Activated naive CD8-positive, alpha-beta T cell treated with anti-CD3 and anti-CD28 coated beads, Interleukin-2, amount 10 ng/mL, durations not matched to agents 7 days and 5 days (primary cell): ENCODE measurements at places on chromosomes 7 and 10. TPM values are rescaled to one million over a fixed set of nuclear protein-coding genes. Genes with fewer than 3 reads are reported as not detected.

- no peaks in the 10 kb centered on the region for H3K36me3 ChIP-seq
- peaks cover 4% of the 10 kb centered on the region for H3K4me1 ChIP-seq
- H3K27me3 ChIP-seq: peaks cover 6% of the 10 kb centered on the region
- no peak overlapping the region for H3K4me3 ChIP-seq
- DNase-seq: no peak
Measured at GRCh38 chr10:132066812-132067211, 1.1 kb downstream of the JAKMIP3 start.

- no peak for DNase-seq
- H3K36me3 ChIP-seq: no peaks in the 10 kb centered on the region
- peaks cover 3% of the 10 kb centered on the region for H3K27me3 ChIP-seq
- H3K4me1 ChIP-seq: no peaks in the 10 kb centered on the region
Measured at GRCh38 chr10:75646218-75646915, 214.9 kb downstream of the LRMDA start.

GRCh38 chr7:12715372-12716133 lies 28.1 kb downstream of the ARL4A start:
- peaks cover 5% of the 10 kb centered on the region for H3K36me3 ChIP-seq
- DNase-seq: peak; percentile 51
- H3K4me1 ChIP-seq: peaks cover 22% of the 10 kb centered on the region
- H3K27ac ChIP-seq: peak overlapping the region; percentile 74
- H3K27me3 ChIP-seq: no peaks in the 10 kb centered on the region

The CAV1 gene
- not detected for total RNA-seq

DNA sequence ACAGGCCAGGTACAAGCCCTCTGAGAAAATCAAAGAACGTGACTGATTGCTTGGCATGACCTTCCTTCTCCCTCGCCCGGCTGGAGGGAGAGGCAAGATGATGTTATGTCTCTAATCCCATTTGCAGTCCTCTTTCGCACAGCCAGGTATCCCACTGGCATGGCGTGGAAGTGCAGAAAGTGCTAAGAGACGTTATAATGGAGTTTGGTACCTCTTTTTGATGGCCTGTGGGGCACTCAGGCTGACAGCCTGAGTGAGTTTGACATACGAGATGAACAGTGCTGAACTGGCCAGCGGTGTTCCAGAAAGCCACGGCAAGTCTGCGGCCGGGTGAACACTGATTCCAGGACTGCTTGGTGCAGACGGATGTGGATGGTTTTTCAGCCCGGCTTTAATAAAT lies 241.6 kb downstream of the RAB11FIP2 start:
- DNase-seq: no peak
- H3K27me3 ChIP-seq: peaks cover 3% of the 10 kb centered on the region
- no peaks in the 10 kb centered on the region for H3K4me1 ChIP-seq
- H3K36me3 ChIP-seq: no peaks in the 10 kb centered on the region
- no peak overlapping the region for H3K27ac ChIP-seq
- H3K4me3 ChIP-seq: no peak overlapping the region

The TET1 gene
- total RNA-seq: 3.8 TPM

GRCh38 chr10:23173214-23174073 lies 18.7 kb upstream of the PTF1A start:
- no peaks in the 10 kb centered on the region for H3K36me3 ChIP-seq
- no peak overlapping the region for H3K4me3 ChIP-seq
- DNase-seq: no peak
- H3K4me1 ChIP-seq: peaks cover 5% of the 10 kb centered on the region

DNA sequence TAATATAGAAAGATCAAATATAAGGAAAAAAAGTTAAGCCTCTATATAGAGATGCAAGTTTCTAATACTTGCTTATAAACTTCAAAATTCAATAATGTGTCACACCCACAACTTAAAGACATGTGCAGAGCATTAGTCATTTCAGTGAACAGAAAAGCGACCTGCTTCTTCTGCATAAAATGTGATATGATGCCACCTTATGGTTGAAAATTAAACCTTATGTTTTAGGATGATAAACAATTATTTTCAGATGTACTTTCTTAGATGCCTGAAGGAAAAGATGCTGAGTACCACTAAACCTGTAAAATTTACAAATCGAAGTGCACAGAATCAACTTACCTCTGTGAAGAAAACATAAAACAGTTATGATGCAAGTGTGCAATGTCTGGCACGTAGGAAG lies 96.0 kb downstream of the MTERF1 start:
- no peak overlapping the region for H3K27ac ChIP-seq
- DNase-seq: no peak
- H3K4me3 ChIP-seq: no peak overlapping the region
- H3K4me1 ChIP-seq: no peaks in the 10 kb centered on the region
- H3K27me3 ChIP-seq: no peaks in the 10 kb centered on the region

- H3K27ac ChIP-seq: no peak overlapping the region
- H3K4me3 ChIP-seq: no peak overlapping the region
- H3K36me3 ChIP-seq: no peaks in the 10 kb centered on the region
- no peak for DNase-seq
Measured at GRCh38 chr10:46289209-46289810, 2.5 kb downstream of the ANTXRL start.

- H3K27ac ChIP-seq: no peak overlapping the region
- H3K4me1 ChIP-seq: no peaks in the 10 kb centered on the region
- H3K27me3 ChIP-seq: peaks cover 7% of the 10 kb centered on the region
- H3K4me3 ChIP-seq: no peak overlapping the region
- H3K36me3 ChIP-seq: no peaks in the 10 kb centered on the region
Measured at GRCh38 chr10:29056729-29057128, 232.1 kb upstream of the LYZL1 start.

GRCh38 chr7:156577645-156578577 lies 62.7 kb upstream of the RNF32 start:
- H3K27me3 ChIP-seq: peaks cover 17% of the 10 kb centered on the region
- no peak overlapping the region for H3K27ac ChIP-seq
- no peak for DNase-seq
- no peak overlapping the region for H3K4me3 ChIP-seq
- H3K4me1 ChIP-seq: peaks cover 1% of the 10 kb centered on the region

GRCh38 chr7:157033483-157034473 lies 23.3 kb upstream of the MNX1 start:
- H3K4me3 ChIP-seq: no peak overlapping the region
- DNase-seq: no peak
- H3K4me1 ChIP-seq: peaks cover 8% of the 10 kb centered on the region
- no peaks in the 10 kb centered on the region for H3K36me3 ChIP-seq
- peaks cover 27% of the 10 kb centered on the region for H3K27me3 ChIP-seq

The PON1 gene
- not detected for total RNA-seq

GRCh38 chr7:33410266-33410665 lies 280.9 kb downstream of the BBS9 start:
- H3K27me3 ChIP-seq: no peaks in the 10 kb centered on the region
- no peak for DNase-seq
- no peaks in the 10 kb centered on the region for H3K4me1 ChIP-seq

The OR2A7 gene
- 2.1 TPM for total RNA-seq

The ESYT2 gene
- total RNA-seq: 94.2 TPM

DNA sequence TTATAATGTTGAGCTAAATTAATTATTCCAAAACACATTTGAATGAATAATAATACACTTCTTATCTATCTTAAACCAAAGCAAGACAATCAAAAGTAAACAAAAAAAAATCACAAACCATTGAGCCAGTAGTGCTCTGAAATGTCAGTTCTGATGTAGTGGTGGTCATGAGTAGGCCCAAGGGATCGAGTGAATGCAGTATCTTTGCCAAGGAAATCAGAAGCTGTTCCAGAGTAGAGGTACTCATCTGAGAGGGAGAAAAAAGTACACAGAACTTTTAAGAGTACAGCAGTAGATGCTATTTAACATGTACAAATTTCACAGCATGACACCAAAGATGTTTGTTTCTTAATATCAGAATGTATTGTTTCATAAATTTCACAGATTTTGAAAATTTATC lies 121.5 kb downstream of the SEMA3D start:
- H3K27me3 ChIP-seq: no peaks in the 10 kb centered on the region
- no peaks in the 10 kb centered on the region for H3K36me3 ChIP-seq
- no peak overlapping the region for H3K27ac ChIP-seq

- DNase-seq: no peak
- H3K36me3 ChIP-seq: no peaks in the 10 kb centered on the region
- no peak overlapping the region for H3K27ac ChIP-seq
- no peaks in the 10 kb centered on the region for H3K4me1 ChIP-seq
- peaks cover 2% of the 10 kb centered on the region for H3K27me3 ChIP-seq
Measured at GRCh38 chr10:112899391-112900065, 50.5 kb upstream of the TCF7L2 start.

The SLC13A4 gene
- total RNA-seq: not detected

The TSPAN12 gene
- not detected for total RNA-seq

DNA sequence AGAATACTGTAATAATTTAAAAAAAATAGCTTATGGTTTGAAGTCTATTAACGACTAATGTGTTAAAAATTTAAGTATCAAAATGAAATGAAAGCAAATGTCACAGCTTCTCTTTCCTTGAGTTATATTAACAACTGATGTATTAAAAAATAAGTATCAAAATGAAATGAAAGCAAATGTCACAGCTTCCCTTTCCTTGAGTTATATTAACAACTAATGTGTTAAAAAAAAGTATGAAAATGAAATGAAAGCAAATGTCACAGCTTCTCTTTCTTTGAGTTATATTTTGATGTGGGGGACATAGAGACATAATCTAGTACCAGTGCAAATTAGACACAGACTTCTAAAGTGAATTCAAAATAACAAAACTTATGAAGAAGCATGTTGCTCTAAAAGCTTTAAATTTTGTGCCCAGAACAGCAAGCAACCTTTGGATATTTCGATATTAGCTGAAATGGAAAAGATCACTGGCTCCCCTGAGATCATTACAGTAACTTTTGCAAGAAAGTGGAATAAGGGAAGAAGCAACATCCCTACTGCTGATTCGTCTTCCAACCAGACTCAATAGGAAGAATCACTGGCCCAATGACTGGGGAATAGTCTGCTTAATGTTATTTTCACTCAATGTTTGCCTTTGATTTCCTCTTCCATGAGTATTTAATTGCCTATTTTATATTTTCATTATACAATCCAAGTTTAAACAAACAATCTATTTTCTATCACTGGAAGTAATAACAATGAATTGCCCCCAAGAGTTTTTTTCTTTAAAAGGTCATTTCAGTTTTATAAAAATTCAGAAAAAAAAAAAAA lies 8.0 kb downstream of the SKAP2 start:
- no peak for DNase-seq
- H3K36me3 ChIP-seq: peaks cover 1% of the 10 kb centered on the region
- H3K4me1 ChIP-seq: peaks cover 7% of the 10 kb centered on the region
- peaks cover 48% of the 10 kb centered on the region for H3K27me3 ChIP-seq
- no peak overlapping the region for H3K27ac ChIP-seq

The FFAR4 gene
- total RNA-seq: not detected

DNA sequence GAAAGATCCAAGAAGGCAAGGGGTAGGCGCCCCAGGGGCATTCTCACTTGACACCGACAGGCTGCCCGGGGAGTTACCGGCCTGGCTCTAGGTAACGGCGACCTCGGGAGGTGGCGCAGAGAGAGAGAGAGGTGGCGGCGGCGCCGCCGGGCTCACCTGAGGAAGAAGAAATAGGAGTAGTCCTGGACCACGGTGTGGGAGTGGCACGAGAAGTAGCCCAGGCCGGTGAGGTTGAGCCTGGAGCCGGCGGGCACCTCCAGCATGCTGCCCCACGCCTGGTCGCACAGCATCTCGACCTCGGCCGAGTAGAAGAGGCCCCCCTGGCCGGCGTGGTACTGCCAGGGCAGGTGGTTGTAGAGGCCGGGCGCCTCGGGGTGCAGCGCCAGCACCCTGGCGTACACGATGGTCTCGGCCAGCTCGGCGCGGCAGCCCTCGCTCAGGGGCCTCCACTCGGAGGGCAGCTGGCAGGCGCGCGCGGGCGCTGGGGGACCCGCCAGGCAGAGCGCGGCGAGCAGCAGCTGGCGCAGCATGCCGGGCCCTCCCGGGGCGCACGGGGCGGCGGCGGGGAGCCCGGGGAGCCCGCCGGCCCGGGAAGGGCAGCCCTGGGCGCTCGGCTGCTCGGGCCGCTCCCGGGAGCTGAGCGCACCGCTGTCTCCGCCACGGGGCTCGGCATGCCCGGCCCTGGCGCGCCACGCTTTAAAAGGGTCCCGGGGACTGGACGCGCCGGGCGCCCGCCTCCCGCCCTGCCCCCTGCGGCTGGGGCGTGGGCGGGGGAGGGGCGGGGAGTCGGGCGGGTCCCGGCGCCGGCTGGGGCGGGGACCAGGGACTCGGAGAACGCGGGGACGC lies at the start of gene CCDC3:
TSS of gene CCDC3 (minus strand) at position 673 of the 846 bp plus-strand sequence. CDS start at position 530, 143 bp downstream.
- H3K27me3 ChIP-seq: peaks cover 53% of the 10 kb centered on the region
- no peaks in the 10 kb centered on the region for H3K36me3 ChIP-seq
- H3K27ac ChIP-seq: no peak within 1 kb of the TSS
- peaks cover 3% of the 10 kb centered on the region for H3K4me1 ChIP-seq

DNA sequence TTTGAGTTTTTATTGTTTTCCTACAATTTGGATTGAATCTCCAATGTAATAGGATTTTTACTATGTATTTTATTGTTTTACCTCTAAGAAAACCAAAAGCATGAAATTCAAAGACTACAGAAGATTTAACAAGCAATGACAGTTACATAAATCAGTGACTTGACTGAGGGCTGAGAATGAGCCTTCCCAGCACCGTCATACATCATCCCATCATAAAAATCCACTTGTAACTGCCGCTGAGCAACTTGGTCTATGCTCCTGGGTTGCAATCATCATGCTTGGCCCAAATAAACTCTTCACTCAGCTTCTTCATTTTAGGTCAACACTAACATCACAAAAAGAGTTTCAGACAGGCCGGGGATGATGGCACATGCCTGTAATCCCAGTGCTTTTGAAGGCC lies 13.5 kb downstream of the LARP4B start:
- DNase-seq: no peak
- H3K36me3 ChIP-seq: peaks cover 15% of the 10 kb centered on the region
- no peak overlapping the region for H3K4me3 ChIP-seq
- peaks cover 2% of the 10 kb centered on the region for H3K4me1 ChIP-seq

DNA sequence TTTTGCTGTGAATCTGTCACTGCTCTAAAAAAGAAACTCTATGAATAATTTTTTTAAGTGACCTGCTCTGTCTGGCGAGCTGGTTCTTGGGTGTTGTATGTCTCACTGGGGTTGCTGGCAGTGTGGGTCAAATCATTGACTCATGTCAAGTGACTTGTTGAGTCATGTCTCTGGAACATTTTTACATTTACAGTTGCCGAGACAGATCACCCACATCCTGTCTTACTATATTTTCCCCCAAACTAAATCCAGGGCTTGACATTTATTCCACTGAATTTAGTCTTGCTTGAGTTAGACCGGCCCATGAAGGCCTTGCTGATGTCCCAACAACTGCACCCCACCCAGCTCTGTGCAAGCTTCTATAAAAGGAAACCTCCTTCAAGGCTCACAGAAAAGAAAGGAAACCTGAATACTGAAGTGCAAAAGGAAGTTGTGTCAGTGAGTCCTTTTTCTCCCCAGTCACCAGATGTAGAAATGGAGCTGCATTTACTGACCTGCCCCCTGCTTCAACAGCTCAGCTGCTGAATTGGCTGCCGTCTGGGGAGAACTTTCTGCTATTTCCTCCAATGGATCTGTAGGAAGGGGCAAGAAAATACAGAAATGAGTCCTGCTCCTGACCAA lies 290.3 kb downstream of the TNS3 start:
- peaks cover 9% of the 10 kb centered on the region for H3K4me1 ChIP-seq
- H3K27ac ChIP-seq: no peak overlapping the region
- H3K36me3 ChIP-seq: no peaks in the 10 kb centered on the region
- no peak overlapping the region for H3K4me3 ChIP-seq
- DNase-seq: no peak
